ENCODE measurements at places on chromosomes 7 and 10.

GRCh38 chr10:68385740-68386139, 21.3 kb downstream of the RUFY2 start:
- no peak for DNase-seq

GRCh38 chr10:97163781-97164501, 21.8 kb downstream of the SLIT1 start:
- peak; percentile 85 for DNase-seq

DNA sequence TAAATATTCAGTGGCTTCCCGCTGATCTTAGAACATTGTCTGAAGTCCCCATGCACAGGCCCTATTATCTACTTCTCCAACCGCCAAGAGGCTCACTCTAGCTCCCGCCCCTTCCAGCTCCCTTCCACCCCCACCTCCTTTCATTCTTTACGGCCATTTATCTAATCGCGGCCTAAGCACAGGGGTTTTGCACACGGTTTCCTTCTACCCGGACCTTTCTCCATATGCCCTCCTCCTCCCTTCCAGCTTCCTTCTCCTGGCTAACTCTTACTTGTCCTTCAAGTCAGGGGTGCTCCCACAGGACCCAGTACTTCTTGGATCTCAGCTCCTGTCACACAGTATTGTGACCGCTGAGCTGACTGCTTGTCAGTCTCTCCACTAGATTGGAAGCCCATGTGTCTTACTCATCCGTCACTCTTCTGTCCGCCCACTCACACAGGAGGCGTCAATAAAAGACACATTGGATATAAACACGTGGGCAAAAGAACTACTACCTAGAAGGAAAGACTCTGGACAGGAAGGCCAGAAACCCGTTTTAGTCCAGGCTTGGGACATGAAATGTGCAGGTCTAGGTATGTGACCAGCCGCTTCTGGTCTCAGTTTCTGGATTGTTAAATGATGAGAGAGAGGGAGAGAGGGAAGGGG, 20.2 kb upstream of the HPS1 start:
- DNase-seq = no peak

DNA sequence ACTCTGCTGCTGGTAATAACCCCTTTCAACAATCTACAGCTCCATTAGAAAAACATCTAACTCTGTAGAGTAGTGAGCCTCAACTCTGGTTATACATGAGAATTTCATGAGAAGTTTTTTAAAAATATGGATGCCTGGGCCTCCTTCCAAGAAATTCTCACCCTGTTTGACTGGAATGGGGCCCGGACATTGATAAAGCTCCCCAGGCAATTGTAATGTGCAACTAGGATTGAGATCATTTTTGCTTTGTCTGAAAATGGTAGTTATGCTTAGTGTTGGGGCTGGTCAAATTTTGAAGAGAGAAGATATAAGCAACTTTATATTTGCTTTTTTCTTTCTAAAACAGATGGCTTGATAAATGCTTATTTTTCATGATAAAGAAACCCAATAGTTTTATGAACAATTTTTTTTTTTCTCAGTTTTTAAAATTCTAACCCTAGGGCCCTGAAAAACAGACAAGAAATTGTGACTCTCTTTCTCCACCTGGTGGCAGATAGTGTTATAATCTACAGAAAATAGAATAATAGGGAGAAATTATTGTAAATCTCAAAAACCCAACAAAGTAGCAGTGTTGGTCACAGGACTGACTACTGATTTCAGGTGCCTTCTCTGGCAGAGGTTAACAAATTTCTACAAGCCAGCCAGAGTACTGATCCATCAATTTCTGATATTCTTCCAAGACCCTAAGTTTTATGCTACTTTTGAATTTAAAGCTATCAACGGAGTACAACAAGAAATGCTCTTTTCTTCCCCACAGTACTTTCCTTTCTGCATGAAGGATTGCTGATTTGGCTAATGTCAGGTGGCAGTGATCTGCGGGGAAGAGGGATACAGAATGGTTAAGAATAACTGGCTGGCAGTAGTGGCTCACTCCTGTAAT, 174.8 kb downstream of the DKK1 start:
- DNase-seq = no peak

DNA sequence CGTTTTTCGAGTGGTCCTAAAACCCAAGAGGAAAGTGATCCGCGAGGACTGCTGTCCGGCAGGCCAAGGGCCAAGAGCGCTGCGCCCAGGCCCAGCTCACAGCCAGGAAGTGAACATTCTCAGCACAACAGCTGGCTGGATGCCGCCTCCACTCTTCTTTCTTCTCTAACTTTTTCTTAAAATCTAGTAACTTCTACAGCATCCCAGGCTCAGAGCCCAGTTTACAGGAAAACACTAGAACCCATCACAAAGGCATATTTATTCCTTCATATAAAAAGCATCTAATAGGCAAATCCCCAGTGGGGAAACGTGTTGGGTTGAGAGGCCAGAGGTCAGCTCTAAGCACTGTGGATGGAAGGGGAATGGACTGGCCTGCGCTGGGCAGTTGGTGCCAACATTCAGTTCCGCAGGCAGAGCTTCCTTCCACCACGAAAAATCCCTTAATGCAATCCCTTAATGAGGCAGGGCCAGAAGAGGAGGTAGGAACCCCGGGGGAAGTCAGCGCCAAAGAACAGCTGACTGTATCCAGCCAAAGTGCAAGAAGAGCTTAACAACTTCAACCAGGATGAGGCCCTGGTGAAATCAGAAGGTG, 74.8 kb downstream of the ZRANB1 start:
- DNase-seq = no peak

GRCh38 chr7:99562832-99563231, 4.4 kb downstream of the ZNF655 start:
- DNase-seq = no peak

DNA sequence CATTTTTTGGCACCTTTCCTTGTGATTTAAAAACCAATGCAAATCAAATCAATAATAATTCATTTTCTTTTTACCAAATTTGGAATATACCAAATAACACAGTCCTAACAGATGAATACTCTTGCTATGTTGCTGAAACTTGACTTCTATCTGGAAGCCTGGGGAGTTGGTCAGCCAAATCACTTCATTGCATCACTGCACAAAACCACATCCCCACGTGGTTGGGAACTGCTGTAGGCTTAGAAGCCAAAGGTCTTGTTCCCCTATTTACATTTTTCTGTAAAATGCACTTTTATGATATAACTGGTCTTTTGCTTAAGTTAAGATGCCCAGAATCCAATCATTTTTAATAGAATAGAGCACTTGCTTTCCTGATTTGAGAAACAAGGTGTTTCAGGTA, 15.2 kb downstream of the GPR85 start:
- DNase-seq = no peak

GRCh38 chr10:65565246-65565645, 1360.6 kb upstream of the LRRTM3 start:
- DNase-seq = no peak

- no peak for DNase-seq
Observed at GRCh38 chr7:37341033-37341630, 107.5 kb downstream of the ELMO1 start.

DNA sequence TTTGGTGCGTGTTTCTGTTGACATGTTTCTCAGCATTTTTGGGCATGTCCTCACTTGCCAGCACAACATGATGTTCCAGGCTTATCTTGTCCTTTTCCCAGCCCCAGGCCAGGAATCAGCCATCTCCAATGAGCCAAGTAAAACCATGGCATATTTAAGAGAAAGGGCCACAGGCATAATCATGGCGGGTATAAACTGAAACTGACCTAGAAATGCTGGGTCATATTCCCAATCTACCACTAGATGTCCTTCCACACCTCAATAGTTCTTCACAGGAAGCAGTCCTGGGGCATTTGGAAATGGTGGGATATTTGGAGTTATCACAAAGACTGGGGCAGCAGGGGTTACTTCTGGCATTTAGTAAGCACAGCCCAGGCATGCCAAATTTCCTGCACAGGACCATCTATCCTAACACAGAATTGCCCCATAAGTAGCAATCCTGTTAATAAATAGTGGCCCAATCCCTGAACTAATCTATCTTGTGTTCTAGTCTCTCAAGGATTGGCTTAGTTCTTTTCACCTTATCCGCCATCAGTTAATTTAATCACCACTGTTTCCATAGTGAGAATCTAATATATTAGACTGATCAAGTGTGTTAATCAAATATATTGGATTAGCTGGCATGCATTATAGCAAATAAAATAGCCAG, 101.6 kb downstream of the NPSR1 start:
- no peak for DNase-seq

GRCh38 chr10:115657161-115657860, 564.1 kb downstream of the ATRNL1 start:
- no peak for DNase-seq

DNA sequence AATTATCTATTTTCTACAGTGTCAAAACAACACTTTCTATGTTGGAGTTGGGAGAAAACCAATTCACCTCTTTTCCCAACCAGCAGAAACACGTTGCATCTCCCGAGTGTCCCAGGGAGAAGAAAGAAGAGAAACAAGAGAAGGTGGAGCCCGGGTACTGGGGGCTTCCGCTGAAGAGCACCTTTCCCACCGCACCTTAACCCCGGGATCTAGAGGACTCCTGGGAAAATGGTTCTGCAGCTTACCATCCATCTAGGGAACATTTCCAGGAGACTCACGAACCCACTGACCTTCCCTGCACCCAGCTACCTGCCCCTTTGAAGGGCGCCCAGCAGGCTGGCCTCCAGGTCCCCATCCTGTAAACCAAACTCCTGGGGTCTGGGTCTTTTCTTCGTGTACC, 346.8 kb downstream of the TCERG1L start:
- DNase-seq = no peak

DNA sequence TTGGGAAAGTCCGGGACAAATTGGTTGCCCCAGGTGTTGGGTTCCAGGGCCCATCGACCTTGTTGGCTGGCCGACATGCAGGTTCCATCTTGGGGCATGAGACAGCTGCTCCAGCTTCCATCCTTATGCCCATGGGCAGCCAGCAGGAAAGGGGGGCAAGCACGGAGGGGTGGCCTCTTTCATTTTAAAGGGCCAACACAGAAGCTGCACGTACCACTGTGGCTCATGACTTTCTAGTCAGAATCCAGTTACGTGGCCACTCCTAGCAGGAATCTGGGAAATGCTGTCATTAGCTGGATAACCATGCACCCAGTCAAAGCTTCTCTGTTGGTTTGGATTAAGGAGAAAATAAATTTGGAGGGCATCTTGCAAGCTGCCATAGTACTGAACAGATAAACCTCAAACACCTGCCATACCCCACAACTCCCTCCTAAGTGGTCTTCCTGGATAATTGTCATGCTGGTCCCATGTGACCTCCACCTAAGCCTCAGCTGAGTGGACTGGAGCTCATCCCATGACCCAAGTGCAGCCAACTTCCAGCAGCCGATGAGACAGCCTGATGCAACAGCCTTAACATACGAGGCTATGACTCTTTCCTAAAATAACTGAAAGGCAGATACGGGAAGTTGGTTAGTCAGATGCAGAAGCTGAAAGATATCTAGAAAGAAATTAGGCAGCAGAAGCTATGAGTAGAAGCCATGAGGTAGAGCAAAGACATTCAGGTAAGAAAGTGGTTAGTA, 21.4 kb upstream of the GSDME start:
- DNase-seq = peak; percentile 31

DNA sequence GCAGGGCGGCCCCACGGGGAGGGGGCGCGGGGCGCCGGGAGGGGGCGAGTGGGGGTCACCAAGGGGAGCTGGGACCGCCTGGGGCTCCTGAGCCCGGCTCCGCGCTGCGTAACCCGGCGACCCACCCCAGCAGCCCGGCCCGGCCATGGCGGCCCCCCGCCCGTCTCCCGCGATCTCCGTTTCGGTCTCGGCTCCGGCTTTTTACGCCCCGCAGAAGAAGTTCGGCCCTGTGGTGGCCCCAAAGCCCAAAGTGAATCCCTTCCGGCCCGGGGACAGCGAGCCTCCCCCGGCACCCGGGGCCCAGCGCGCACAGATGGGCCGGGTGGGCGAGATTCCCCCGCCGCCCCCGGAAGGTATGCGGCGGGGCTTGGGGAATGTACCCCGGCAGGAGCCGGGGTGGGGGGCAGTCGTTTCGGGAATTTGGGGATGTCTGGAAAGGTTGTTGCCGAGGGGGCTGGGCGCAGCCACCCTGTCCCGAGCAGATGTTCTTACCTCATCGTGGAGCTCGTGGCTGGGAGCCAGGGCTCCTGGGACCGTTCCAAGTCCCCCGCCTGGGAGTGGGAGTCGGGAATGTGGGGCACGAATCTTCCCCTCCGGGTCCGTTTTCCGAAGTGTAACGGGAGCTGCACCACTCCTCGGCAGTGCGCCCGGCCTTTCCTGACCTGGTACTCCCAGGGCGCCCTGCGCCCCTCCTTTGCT, 431 bp downstream of the ZYX start:
- peak; percentile 95 for DNase-seq

DNA sequence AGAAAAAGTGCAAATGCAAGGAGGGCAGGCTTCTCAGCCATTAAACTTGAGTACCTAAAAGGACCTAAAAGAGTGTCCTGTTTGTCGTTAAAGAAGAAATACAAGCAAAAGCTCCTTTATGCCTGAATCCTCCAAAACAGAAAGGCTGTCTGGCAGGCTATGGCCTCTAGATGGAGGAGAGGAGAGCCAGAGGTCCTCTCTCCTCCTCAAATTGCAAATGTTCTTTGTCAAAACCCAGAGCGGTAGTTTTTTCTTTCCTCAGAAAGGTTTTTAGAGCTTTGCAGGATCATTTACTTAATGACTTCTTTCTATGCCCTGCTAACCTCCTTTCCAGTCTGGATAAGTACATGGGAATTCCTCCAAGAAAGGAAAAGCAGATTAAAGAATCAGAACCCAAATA, 1.9 kb upstream of the SORCS1 start:
- no peak for DNase-seq

DNA sequence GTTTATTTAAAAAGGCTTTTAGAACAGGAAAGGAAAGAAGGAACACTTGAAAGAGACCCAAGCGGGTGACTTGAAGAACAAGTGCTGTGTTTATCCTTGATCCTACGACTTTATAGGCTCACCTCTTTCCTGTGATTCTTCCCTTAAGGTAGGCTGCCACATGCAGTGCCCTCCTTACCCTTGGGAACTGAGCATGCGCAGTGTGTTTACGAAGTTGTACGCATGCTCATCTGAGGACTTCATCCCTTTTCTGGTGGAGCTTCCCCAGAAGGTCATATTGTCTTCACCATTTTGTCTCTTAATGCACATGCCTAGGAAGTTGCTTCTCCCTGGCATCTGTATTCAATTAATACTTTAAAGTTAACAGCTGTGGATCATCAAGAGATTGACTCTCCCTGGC, 49.9 kb upstream of the VOPP1 start:
- DNase-seq = no peak

DNA sequence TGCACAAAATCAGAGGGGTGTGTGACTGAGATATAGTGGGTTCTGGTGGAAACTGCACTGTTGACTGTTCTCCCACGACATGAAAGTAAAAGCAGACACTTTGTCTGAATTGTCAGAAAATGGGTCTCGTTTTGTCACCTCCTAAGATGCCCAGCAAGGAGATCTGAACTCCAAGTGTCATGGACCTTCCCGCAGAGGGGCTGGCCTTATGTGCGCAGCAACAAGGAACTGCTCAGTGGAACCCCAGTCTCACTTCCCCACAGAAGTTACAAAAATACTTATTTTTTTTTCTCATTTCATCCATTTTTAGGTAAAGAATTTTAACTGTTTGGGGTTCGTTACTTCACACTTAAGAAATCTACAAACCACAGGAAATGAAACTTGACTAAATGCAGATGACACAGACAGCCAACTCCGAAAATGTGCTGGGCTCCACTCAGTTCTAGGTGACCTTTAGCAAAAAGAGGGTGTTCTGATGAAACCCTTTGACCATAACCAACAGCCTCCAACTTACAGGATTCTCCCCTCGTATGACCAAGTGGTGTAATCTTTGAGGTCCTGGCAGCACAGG, 115.0 kb downstream of the FAM107B start:
- DNase-seq = no peak

GRCh38 chr7:30863706-30864035, 48.0 kb upstream of the AQP1 start:
- no peak for DNase-seq

GRCh38 chr10:92757711-92758104, 68.0 kb downstream of the HHEX start:
- DNase-seq = no peak

All from posterior cingulate gyrus (tissue), 11 donors.